KG1 (cell line): ENCODE measurements at places on chromosomes 12 and 14.

- DNase-seq: no peak
These were observed 127.7 kb downstream of the NRXN3 start for GRCh38 chr14:78297858-78298257.

DNA sequence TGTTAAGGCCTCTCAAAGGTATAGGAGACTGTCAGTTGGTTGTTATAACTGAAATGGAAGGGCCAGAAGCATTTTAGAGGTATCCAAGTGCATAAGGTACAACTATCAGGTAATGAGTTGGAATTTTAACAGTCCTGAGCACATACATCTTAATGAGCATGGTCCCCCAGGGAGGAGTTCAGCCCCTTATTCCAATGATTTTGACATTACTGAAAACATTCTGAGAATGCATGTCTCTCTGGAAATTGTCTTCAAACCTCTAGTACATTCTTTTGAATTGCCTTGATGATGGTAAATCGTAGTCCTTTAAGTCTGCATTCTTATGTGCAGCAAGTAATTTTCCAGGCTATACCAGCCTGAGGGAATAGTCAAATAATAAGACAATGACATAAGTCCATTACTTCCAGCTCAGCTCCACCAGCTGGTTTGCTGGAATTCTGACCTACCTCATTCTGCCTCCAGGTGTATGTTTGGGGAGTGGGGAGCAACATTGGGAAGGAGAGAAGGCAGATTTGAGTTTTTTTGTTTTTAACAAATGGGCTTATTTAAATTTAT is 239.2 kb downstream of the MSRB3 start:
- DNase-seq: no peak

- no peak for DNase-seq
These were observed 55.7 kb upstream of the PRPF39 start for GRCh38 chr14:45028107-45028626.

GRCh38 chr14:96631621-96632362 is 129.6 kb downstream of the PAPOLA start:
- no peak for DNase-seq

DNA sequence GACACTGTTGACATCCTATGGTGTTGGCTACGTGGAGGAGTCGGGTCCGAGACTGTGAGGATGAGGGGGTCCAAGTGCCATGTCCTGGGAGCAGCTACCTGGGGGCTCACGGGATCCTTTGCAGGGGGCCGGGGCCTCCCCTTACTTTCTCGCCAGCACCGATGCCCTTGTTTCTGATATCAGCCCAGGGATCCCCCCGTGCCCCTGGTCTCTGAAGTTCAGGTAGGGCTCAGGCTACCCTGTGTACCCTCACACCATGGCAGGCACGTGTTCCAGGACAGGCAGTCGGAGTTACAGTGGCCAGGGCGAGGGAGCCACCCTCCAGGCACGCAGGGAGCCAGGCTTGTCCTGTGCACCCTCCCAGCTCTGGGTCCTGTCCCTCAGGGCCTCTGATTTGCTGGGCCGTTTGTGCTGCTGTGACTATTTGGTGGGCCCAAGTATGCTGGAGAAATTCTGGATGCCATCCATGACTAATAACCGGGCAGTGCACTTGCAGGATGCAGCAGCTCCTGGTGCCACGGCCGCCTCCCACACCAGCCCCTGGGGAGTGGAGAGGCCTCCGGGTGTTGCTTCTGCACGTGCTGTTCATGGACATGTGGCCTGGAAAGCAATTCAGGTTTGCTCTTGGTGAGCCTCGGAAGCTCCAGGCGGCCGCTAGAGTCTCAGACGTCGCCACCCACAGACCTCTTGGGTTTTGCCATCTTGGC is 93.1 kb upstream of the SFSWAP start:
- DNase-seq: no peak

- DNase-seq: no peak
These were observed 7.6 kb downstream of the RNASE11 start for GRCh38 chr14:20580242-20580641.
